ENCODE measurements at places on chromosomes 2 and 18.

DNA sequence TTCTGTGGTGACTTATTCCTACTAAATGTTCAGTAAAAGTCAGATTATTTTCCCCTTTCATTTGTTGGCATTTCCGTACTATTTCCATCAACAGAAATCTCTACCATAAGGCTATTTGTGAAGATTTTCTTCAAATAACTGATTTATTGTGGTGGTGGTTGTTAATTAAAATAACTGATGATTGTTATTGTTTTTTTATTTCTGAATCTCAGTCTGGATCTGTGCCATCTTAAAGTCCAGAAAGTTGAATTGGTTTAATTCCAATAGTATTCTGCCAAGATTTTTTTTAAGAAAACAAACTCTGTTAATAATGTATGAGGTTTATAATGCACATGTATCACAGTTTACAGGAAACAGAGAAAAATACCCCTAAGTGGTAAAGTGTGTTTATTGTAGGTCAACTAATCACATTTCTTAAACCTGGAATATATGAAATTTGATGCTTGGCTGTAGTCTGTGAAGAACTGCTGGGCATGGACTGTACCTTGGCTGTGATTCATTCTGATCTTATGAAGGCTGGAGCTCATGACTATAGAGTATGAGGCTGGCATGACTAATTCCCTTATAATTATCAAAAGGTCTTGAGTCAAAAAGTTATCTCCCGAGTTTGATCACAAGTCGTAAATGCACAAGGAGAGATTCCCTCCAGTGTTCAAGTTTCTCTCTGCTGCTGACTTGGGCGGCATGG lies 134.2 kb upstream of the RND3 start:
- no peak for DNase-seq

DNA sequence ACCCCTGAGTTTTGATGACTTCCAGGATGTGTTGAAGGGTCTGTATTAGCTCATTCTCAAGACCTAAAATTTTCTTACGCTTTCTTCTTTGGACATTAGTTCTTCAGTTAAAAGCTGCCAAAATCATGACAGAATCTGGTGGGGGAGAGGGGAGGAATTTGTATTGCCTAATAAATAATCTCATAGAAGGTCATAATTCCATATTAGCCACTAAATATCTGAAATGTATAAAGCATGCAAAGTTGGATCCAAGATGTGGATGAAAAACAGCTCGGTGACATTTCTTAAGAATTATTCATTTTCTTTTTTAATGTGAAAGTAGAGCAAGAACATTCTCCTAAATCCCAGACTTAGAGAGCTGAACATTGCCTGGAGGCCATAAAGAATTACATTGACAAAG lies 120.1 kb downstream of the MMADHC start:
- DNase-seq: no peak

- DNase-seq: no peak
Observed at GRCh38 chr2:127609031-127609751, 36.8 kb upstream of the GPR17 start.

GRCh38 chr2:32902174-32902573 lies 44.6 kb upstream of the LTBP1 start:
- no peak for DNase-seq

DNA sequence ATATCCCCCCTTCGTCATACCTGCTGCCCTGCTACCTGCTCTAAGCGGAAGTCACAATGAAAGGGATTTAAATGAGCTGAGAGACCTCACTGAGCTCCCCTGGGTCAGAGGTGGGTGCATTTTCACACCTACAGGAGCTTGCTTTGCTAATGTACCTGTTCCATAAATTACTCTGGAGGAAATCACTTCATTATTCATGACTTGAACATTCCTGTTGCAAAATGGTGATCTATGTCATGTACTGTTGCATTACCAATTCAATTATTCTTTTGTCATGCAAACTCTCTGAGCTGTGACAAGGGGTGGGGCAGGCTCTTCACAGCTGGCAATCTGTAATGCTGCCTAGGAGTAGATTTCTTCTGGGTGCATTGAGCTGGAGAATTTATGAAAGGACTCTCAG lies 761.3 kb downstream of the TSN start:
- DNase-seq: no peak

DNA sequence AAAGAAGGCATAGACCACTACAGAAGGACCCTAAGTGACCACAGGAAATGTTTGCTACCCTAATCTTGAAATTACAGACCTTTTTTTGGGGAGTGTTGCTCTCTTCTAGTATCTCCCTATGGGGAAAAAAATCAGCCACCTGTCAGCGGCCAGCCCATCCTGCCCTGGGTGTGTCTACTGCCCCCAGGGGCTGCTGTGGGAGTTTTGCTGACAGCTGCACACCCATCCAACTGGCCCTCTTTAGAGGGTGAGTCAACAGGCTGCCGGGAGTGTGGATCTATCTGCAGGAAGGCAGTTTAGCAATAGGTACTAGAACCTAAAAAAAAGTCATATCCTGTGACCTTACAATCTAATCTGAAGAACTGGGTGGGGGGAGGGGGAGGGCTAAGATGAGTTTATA lies 796 bp upstream of the DYSF start:
- DNase-seq: no peak

GRCh38 chr2:19971691-19972090 lies 18.2 kb downstream of the WDR35 start:
- no peak for DNase-seq

DNA sequence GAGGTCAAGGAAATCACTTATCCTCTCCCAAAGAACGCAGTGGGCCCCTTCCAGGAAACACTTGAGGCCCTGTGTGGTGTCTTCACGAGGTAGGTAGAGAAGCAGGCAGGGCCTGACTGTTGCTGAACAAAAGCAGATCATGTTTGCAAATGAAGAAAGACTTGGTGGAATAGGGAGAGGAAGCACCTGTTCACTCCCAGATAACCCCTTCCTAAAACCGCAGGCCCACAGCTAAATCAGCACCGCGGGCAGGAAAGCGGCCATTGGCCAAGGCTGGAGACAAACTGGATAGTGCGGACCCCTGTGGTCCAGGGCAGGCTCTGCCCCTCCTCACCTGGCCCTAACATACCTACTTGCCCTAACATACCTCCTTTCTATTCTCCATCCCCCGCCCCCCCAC lies 64.9 kb upstream of the KLHL29 start:
- no peak for DNase-seq

- no peak for DNase-seq
Observed at GRCh38 chr2:34266908-34267697, 668.0 kb upstream of the FAM98A start.

- DNase-seq: peak; percentile 1
Observed at GRCh38 chr2:49973917-49974368, 819.6 kb upstream of the FSHR start.

DNA sequence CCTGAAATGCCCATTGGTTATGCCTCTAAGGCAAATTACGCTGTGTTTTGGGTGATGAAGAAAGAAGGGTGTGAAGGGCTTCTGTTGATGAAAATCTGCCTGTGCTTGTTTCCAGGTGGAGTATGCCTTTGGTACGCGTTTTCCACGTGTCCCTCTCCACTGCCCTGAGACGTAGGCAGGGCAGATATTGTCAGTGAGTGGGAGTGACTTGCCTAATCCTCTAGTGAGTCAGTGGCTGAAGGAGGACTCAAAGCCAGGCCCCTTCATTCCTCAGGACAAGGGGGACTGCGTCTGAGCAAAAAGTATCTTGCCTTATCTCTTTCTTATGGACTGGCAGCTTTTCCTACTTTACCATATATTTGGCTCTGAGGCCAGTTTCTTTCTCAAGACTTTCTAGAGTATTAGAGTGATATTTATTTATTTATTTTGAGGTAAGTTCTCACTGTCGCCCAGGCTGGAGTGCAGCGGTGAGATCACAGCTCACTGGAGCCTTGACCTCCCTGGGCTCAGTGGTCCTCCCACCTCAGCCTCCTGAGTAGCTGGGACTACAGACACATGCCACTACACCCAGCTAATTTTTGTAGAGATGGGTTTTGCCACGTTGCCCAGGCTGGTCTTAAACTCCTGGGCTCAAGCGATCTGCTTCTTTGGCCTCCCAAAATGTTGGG lies 10.2 kb downstream of the RALB start:
- no peak for DNase-seq

- no peak for DNase-seq
Observed at GRCh38 chr2:16623564-16624435, 41.8 kb downstream of the CYRIA start.

DNA sequence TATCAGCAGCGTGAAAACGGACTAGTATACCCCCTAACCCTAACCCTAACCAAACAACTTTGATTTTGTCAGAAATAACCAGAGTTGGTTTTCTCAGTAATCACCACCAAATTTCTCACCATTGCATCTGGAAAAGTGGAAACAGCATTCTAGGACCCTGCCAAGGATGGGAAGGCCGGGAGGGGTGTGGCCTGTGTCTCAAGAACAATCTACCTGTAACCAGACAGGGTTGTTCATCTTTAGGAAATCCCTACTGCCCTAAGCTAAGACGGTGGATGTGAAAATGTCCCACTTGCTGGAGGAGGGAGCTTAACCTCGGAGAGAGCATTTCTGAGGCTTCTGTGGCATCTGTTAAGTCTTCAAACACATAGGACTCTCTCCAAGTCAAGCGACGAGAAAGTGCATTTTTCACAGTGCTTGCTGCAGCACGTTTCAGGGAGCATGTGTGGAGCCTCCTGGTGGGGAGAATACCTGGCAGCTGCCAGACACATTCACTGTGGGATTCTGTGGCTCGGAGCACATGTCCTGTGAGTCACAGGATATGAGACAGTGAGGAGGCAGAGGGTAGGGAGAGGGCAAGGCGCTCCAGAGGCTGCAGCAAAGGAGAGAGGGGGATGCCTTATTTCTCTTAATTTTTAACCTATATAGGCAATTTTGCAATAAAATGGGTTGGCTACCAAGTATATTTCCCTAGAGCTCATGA lies 207.5 kb downstream of the SPP2 start:
- no peak for DNase-seq

DNA sequence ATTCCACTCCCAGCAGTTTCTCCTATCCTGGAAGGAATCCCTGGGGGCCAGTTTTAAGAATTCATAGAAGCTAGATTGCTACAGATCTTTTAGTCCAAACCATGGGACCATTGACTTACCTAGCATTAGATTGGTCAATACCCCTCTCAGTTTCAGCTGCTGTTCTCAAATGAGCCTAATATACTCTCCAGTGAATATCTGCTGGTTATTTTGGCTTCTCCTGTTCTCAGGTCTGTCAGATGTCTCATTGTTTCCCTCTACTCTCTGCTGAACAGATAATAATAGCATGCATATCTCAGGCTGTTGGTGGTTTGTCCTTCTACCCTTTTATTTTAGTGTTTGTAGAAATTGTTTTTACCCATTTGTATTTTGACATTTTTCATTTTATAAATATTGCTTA lies 99.5 kb downstream of the FHOD3 start:
- DNase-seq: no peak

- no peak for DNase-seq
Observed at GRCh38 chr2:197028230-197028629, 101.7 kb upstream of the PGAP1 start.

GRCh38 chr18:55489034-55489986 lies 98.7 kb downstream of the TCF4 start:
- no peak for DNase-seq

- no peak for DNase-seq
Observed at GRCh38 chr2:99550368-99550767, 60.6 kb upstream of the REV1 start.

DNA sequence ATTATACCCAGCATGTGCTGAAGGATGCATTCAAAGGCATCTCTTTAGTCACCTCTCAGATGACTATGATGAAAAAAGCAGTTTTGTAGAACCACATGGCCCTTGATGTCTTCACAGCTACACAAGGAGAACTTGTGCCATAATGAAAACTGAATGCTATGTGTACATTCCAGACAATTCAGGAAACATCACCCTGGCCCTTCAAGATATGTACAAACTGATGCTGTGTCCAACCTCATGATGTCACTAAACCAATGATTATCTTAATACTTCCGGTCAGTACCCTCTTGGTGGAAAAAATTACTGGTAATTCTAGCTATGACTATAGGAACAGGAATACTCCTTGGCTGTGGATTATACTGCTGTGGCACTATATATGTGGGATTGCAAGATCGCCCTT lies 20.0 kb downstream of the DUSP11 start:
- DNase-seq: no peak

DNA sequence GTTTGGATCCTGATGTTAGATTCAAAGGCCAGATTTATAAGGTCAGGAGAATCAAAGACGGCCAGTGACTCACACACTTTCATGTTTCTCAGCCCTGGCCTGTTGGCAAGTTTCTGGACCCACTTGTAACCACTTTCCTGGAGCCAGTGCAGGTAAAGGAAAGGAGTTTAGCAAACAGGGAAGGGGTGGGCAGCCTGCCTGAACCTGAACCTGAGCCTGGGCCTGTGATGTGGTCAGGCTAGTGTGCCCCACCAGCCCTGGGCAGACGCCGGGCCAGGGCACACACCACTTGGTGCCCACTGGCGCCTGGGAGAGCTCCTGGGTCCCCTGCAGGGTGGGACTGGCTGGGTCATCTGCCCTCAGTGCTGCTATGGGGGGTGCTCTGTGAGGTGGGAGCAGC lies 100.5 kb upstream of the SPRED2 start:
- DNase-seq: no peak

GRCh38 chr2:8526403-8526696 lies 155.5 kb upstream of the ID2 start:
- DNase-seq: no peak

DNA sequence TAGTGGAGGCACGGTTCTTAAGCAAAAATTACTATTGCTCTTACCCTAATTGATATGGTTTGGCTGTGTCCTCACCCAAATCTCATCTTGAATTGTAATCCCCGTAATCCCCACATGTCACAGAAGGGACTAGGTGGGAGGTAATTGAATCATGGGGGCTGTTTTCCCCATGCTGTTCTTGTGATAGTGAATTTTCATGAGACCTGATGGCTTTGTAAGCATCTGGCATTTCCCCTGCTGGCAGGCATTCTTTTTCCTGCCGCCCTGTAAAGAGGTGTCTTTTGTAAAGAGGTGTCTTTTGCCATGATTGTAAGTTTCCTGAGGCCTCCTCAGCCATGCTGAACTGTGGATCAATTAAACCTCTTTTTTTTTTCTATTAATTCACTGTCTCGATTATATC lies 1691.8 kb upstream of the SLC39A10 start:
- DNase-seq: no peak

DNA sequence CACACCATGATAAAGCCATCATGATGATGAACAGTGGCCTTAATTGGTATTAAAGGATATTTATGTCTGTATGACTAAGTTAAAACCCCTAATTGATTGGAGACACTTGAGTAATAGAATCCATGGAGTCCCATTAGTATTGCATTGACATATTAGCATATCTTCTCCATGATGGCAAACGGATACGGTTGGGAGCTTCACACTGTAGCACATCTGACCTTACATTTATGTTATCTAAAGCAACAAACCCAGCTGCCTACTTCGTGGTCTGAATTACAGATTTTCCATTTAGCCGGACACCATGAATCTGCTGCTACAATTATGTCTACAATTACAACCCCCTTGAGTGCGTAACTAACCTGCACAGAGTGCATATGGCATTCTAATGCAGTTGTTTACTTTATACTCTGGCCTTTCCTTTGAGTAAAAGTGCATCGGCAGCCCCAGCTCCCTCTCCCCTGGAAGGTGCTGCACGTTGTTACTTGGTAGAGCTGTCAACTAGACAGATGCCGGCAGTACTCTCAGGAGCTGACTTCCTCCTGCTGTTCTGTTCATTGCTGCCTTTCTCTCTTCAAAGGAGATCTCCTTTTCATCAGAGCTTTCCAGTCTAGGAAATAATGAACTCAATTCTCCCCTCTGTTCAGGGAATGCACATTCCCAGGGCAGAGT lies 92.1 kb downstream of the LRRC30 start:
- no peak for DNase-seq
